ENCODE measurements at places on chromosomes 7 and 10.

DNA sequence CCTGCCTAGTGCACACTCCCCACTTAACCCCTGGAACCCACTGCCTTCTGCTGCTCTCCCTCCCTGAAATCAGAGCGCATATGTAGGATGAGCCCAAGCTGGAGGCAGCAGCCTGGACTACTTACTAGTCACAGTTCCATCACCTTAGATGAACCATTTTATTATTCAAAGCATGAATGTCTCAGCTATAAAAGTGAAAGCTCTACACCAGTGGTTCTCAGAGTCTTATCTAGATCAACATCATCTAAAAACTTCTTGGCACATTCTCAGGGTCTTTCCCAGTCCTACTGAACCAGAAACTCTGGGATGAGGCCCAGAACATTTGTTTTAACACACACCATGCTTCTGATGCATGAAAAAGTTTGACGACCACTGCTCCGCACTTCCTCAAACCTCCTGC lies 100.3 kb upstream of the ANK3 start:
- no peak for DNase-seq

DNA sequence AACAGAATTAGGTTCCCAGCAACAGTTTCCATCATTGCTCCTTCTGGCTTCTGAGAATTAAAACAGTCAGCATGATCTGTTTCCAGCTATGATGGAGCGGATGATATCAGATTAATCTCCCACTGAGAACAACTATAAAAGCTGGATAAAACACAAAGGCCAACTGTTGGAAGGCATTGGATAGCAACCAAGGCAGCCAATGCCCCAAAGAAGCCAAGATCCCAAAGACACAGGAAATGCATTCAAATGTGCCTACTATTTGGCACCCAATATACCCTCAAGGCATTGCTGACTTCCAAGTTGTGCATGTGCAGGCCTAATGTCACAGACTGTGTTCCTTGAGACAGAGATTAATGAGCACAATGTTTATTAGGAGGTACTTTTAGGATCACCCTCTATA lies 259.3 kb downstream of the ARHGAP12 start:
- DNase-seq = no peak

GRCh38 chr10:16612115-16612980 lies 90.7 kb upstream of the C1QL3 start:
- DNase-seq = no peak

GRCh38 chr7:83941300-83941699 lies 253.3 kb downstream of the SEMA3A start:
- no peak for DNase-seq

DNA sequence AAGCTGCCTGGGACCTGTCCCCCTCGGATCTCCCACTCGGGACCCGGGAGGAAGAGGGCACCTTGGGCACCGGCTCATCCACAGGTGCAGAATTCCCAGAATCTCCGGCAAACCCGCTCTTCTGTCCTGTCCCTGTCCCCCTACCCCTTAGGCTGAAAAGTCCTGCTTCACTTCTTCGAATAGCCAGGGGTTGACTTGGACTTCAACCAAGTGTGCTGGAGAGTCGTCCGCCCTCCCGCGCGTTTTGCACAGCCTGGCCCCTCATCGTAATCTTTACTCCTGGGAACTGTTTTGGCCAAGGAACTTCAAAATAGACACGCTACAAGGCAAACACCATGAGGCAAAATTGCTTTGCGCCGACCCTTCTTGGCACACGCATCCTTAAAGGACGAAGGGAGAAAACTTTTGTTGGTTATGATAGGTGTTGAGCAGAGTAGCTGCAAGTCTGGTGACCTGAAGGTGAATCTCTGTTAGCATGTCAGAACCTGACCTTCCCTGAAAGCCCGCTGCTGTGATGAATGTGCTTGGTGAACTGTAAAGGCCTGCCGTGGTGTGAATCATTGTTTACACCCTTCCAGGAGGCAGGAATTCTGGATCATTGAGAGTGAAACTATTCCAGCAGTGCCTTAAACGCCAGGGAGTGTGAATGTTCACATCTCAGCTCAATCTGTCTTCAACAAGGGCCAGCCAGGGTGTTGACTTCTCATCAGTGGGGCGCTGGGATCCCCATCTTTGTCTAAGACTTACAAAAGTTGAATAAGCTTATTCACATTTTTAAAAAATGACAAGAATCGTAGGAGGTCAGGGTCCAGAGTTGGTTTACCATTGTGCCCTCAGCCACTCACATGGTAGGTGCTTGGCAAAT lies 589 bp upstream of the RAPGEF5 start:
- DNase-seq = no peak

GRCh38 chr7:48512892-48513291 lies 341.6 kb downstream of the ABCA13 start:
- no peak for DNase-seq

DNA sequence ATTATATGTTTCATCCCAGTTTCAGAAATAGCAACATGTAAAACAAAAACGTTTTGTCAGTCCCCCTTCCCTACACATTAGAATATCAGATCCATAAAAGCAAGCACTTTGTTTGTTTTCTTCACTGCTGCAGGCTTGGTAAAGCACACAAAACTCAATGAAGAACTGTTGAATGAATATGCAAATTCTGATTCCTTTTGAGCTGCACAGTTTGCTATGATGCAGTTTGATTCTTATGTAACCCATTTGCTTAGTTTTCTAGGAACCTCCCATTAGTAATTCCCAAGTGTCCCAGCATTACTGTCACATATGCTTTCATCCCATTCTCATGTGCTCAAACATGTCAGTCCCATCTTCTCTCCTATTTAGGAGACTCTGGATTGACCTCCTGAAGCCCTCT lies 26.1 kb upstream of the CHCHD3 start:
- no peak for DNase-seq

- no peak for DNase-seq
Observed at GRCh38 chr10:63627881-63628296, 106.7 kb downstream of the REEP3 start.

GRCh38 chr7:88302486-88302885 lies 4.2 kb downstream of the STEAP4 start:
- DNase-seq = no peak

DNA sequence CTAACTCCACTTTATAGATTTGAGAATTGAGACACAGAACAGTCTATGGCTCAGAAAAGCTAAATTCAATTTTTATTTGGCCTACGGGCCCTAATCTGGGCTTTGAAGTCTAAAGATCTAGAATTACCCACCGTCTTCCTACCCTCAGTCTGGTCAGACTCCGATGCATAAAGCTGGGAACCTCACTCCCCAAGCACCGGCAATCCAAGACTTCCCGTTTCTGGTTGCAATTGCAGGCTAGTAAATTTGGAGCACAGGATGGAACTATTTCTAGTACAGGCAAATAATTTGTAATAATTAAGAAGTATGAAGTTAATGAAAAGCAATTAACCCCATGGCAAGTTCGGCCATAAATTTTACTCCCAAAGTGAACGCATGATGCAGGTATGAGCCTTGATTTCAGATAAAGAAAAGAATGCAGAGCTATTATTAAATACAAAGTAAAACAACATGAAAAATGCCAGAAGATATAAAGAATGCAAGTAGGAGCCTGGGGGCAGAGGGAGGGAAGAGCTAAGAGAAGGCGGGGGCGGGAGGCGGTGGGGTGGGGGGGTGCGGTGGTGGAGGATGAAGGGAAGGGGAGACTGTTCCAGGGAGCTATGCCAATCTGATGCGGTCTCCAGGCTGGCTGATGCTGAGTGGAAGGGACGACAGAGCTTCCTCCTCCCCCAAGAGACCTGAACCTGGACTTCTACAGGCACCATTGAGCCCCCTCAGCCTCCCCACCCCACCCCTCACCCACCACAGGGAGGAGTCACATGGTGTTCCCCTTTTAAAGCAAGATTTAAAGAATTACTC lies 45.1 kb downstream of the BPGM start:
- no peak for DNase-seq

DNA sequence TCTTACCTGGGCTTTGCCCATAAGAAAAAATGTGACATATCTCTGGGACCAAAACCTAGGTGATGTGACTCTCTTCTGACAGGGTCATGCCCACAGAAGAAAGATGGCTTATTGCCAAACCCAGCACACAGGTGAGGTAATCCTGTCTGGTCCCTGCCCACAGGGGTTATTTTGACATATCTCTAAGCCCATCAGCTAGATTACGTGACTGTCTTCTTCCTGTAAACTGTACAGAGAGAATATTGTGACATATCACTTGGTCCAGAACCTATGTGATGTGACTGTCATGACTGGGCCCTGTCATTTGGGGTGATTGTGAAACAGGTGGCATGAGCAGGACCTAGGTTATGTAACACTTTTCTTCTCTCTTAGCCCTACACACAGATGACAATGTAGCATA lies 48.8 kb upstream of the ZNF680 start:
- DNase-seq = peak; percentile 12

DNA sequence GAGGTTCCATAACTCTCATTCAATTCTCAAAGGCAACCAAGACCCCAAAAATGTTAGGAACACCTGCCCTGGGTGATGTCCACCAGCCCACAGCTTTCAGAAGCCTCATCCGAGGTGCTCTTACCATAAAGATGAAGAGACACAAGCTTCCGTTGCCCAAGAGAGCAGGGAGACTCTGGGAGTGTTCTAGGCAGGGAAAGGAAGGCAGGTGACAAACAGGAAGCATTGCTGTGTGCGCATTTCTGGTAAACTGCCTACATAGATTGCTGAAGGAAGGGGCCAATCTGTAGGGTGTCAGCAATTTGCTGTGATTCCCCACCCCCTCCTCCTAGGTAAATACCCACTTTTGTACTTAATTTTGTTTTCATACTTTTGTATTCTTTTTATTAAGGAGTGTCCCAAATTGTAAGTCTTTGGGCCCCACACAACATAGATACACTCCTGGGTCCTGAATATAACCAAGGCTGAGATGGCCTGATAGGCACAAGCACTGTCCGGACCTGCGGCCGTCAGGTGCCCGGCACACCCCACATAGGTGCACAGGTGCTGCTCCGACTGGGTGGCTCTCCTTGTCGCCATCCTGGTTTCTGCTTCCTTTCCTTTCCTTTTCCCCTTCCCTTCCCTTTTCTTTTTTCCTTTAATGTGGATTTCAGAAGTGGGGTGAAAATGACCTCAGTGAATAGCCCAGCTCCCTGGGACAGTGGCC lies 51.4 kb upstream of the SMNDC1 start:
- no peak for DNase-seq

GRCh38 chr7:1560620-1561031 lies 4.6 kb upstream of the TMEM184A start:
- DNase-seq = no peak

DNA sequence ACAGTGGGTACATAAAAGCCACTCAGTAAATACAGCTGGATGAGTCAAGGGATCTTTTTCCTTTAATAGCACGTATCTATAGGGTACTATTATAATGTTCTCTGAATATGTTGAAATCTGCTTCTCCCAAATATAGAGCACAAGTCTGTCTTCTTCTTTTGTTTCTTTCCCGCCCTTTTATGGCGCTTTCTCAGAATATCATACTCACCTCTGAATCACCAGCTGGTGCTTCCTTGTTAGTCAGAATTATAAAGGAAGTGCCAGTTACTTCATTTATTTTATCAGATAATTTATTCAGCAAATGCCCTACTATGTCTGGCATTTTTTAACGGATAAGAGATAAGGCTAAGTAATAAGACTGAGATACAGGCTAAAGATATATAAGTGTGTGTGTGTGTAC lies 772.9 kb downstream of the SORCS3 start:
- DNase-seq = no peak

- DNase-seq = no peak
Observed at GRCh38 chr10:5503477-5503835, 4.1 kb upstream of the CALML5 start.

GRCh38 chr10:127863231-127863825 lies 29.4 kb downstream of the CLRN3 start:
- DNase-seq = no peak

- DNase-seq = no peak
Observed at GRCh38 chr7:1593091-1593866, 23.4 kb upstream of the PSMG3 start.

DNA sequence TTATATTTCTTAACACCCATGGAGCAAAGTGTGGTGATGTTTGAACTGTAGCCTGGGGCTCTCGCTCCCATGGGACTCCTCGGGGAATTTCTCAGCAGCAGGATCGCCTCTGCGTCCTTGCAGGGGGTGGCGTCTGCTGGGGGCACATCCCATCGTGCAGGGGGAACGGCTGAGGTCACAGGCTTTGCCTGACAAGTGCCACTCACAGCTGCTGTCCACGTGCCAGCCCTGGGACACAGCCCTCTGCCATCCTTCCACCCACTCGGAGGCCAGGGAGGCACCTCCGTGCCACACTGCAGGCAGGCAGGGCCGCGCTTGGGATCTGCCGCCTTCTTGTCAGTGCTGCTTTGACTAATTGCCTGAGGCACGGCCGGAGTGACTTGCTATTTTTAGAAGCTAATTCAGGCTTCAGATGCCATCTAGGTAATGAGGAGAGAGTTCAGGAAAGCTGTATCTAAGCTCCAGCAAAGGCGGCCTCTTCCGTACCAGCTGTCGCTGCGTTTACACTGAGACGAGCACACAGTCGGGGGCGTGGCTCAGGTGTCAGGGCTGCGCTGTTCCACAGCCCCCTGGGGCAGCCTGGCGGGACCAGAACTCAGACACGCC lies 45.7 kb downstream of the PITRM1 start:
- DNase-seq = no peak

- DNase-seq = no peak
Observed at GRCh38 chr7:84258628-84259027, 64.0 kb upstream of the SEMA3A start.

DNA sequence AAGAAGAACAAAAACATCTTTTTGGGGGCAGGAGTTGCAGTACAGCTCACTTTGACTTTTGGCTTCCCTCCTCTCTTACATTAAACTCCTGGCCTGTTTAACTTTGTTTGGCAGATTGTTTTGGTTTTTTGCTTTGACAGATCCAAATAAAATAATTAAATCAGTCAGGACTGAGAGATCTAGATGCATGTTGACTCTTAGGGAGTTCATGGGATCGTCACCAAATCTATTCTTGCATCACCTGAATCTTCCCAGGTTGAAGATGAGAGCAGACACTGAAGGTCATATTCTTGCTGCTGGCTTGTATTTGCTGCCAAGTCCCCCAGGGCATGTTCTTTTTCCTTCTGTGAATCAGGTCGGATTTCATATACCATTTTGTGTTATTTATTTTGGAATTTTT lies 759.4 kb downstream of the CNTNAP2 start:
- no peak for DNase-seq

DNA sequence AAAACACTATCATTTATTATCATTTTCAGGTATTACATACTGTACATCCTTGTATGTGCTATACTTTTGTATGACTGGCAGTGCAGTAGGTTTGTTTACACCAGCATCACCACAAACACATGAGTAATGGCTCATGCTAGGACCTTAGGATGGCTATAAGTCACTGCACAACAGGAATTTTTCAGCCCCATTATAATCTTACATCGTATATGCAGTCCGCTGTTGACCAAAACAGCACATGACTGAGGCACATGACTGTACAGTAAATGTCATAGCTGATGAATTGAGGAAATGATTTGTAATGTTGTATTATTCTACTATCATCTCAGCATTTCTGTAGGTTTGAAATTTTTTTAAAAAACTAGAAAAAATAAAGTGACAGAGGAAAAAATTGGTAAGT lies 38.6 kb downstream of the BPGM start:
- no peak for DNase-seq

GRCh38 chr7:81297317-81297716 lies 378.5 kb upstream of the SEMA3C start:
- DNase-seq = no peak

GRCh38 chr7:40329601-40330153 lies 194.9 kb downstream of the SUGCT start:
- no peak for DNase-seq

- peak; percentile 34 for DNase-seq
Observed at GRCh38 chr7:75762350-75762917, 9.6 kb downstream of the CCL26 start.

GRCh38 chr7:91949221-91950009 lies 8.8 kb downstream of the AKAP9 start:
- DNase-seq = no peak

Measured in T-helper 2 cell (primary cell).